Fibroblast of the conjunctiva (primary cell): ENCODE measurements at places on chromosomes 11 and 22.

DNA sequence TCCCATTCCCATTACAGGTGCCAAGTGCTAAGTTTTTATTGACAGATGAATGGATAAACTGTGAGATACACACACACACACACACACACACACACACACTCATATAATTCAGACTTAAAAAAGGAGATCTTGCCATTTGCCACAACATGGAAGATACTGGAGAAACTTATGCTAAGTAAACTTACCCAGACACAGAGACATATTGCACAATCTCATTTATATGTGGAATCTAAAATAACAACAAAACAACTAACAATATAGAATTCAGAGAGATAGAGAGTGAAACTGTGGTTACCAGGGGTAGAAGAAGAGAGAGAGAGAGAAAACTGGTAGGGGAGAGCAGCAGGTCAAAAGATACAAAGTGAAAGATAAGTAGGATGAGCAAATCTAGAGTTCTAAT is 1.4 kb downstream of the MS4A6E start:
- no peak for DNase-seq

- DNase-seq, result peak; percentile 36
Observed at GRCh38 chr22:50190182-50190940, 4.6 kb downstream of the TRABD start.

DNA sequence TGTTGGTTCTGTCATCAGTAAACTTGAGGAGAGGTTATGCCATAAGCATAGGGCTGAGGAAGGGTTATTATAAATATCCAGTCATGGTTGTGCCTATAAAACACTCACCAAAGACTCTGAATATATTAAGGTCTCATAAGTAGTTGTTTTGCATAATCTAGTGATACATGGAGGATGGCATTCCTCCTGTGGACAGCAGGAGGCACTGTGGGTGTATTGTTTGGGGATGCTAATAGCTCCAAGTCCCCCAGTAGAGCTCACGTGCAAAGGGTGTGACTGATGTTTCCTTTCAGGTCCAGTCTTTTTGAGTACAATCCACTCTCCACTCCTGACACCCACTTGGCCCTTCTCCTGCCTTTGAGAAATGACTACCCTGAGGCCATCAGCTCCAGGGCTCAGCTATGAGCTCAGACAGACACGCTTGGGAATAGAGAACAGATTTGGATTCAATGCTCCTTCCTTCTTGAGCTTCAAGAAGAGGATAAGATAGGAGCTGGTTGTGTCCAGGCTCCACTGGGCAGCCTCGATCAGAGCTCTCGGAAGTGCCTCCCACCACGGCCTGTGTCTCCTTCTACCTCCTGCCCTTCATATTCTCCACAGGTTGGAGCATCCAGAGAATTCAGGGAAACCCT is 85.2 kb upstream of the IGLL5 start:
- DNase-seq, result no peak

- no peak for DNase-seq
Observed at GRCh38 chr11:120223793-120224192, 13.0 kb downstream of the OAF start.

- no peak for DNase-seq
Observed at GRCh38 chr11:10623797-10624761, 55.6 kb upstream of the LYVE1 start.

GRCh38 chr22:49975543-49976389 is 15.2 kb downstream of the PIM3 start:
- no peak for DNase-seq

- no peak for DNase-seq
Observed at GRCh38 chr11:2510626-2511402, 66.0 kb downstream of the KCNQ1 start.

DNA sequence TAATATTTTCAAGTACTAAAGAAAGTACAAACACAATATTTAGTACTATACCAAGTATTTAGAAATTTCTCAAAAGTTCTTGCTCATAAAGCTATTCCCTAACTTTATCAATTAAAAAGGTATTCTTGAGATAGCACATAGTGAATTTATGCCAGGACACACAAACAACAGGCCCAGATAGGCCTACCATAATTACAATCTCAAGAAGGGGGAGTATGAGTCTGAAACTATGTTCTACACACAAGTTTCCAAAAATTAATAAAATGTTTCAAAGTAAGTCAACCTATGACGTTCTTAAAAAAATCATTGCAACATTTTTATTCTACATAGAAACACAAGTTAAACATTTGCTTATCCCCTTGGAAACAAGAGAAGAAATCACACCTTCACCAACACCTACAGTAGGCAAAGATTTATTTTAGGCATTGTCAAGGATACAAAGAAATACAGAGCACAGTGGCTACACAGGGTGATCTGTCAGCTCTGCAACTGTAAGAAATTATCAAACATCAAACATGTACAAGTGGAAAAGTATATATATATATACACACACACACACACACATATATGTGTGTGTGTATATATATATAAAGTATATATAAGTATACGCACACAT is 843.9 kb upstream of the CCDC90B start:
- DNase-seq, result no peak

DNA sequence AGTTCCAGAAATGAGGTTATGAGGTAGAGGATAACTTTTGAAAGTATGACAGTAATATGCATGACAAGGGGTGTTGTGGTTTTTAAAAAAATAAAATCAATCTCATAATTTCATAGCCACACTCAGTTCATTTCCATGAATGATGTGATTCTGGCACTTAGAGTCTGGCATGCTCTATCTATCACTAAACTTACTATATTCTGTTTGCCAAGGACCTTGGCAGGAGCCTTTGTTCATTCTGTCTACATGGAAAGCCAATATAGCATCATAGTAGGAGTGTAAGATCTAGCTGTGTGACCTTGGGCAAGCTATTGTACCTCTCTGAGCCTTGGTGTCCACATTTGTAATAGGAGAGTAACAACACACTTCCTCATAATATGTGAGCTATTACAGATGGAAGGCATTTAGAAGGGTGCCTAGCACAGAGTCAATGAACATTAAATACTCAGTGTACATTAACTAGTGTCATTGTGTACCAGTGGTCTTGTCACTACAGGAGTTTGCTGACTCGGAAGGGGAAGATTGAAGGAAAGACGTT is 507.6 kb downstream of the SOX6 start:
- no peak for DNase-seq

DNA sequence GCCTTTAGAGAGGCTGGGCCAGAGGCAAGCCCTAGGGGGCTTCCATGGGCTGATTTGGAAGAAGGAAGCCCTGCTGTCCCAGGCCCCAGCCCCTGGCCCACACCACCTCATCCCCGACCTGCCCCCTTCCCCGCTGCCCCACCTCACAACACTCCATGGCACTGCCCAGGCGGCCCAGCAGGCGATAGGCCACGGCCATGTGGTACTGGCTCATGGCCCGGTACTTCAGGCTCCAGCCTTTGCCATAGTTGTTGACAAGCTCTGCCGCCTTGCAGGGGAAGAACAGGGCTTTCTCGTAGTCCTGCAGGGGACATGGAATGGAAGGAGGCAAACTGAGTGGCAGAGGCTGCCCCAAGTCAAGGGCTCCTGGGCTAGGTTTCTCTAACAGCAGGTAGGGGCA is 6.4 kb downstream of the RAPSN start:
- no peak for DNase-seq

GRCh38 chr11:44863231-44863630 is 87.5 kb downstream of the TP53I11 start:
- DNase-seq, result no peak

- no peak for DNase-seq
Observed at GRCh38 chr11:74478877-74479731, 11.8 kb upstream of the KCNE3 start.

DNA sequence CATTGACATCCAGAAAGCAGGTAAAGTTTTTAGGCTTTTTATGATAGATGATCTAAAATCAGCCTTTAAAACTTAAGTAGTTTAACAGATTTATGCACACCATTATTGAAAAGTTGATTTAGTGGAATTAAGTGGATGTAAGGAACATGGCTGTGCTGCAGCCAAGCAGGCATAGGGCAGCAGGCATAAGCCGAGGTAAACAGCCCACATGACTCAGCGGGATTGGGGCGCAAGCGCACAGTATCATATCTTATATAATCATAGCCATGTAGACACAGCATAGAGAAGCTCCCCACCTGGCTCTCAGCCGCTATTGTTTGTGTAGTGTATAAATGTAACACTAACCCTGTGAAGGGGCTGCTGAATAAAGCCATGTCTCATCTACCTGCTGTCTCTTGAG is 157.5 kb downstream of the WNT11 start:
- no peak for DNase-seq

DNA sequence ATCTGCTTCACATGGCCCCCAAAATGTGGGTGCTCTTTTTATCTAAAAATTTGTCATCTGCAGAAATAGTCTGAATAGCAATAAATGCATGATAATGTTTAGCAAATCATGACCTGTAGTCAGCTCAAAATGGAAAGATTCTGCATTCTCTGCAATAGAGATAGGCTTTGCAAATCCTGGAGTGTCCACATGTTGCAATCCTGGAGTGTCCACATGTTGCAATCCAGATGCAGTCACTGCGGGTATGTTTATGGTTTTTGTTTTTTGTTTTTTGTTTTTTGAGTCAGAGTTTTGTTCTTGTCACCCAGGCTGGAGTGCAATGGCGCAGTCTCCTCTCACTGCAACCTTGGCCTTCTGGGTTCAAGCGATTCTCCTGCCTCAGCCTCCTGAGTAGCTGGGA is 20.2 kb upstream of the LRRC32 start:
- DNase-seq, result peak; percentile 30

- DNase-seq, result no peak
Observed at GRCh38 chr11:57214098-57214417, 23.0 kb downstream of the APLNR start.

GRCh38 chr11:35943713-35944502 is at the start of gene LDLRAD3:
Gene LDLRAD3, plus strand, starts transcription at chr11:35944062. Its CDS starts 37 bp downstream, at chr11:35944099.
- peak; percentile 83 for DNase-seq

GRCh38 chr22:37462983-37463382 is 23.2 kb downstream of the MFNG start:
- DNase-seq, result no peak

DNA sequence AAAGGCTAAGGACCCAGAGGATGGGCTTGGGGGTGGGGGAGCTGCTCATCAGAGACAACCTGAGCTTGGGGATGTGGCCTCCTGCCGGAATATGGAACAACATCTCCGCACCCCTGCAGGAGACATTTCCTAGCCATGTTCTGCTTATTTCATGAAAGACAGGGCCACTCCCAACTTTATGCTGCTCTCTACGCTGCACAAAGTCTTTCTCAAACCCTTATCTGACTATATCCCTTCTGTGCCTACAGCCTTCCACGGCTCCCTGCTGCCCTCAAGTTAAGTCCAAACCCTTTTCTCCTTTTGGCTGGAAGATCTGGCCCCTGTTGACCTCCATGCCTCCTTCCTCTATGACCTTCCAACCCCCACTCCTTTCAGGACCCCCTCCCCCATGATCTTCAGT is 562.0 kb downstream of the MN1 start:
- no peak for DNase-seq

DNA sequence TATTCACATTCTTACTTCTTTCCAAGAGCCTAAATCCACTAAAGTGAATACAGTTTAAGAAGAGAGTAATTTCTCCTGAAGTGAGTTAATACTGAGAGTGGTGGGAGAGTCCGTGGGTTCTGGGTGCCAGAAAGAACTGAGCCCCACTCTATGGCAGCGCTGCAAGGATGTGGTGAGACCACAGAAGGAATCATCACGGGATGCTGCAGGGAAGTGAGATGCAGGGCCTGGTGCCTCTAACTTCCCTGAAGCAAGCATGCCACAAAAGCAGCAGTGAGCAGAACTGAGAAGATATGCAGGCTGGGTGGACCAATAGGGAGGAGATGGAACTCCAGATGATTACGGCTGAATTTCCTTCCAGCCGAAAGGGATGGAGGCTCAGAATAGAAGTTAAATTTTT is 5.0 kb upstream of the MMP12 start:
- no peak for DNase-seq

DNA sequence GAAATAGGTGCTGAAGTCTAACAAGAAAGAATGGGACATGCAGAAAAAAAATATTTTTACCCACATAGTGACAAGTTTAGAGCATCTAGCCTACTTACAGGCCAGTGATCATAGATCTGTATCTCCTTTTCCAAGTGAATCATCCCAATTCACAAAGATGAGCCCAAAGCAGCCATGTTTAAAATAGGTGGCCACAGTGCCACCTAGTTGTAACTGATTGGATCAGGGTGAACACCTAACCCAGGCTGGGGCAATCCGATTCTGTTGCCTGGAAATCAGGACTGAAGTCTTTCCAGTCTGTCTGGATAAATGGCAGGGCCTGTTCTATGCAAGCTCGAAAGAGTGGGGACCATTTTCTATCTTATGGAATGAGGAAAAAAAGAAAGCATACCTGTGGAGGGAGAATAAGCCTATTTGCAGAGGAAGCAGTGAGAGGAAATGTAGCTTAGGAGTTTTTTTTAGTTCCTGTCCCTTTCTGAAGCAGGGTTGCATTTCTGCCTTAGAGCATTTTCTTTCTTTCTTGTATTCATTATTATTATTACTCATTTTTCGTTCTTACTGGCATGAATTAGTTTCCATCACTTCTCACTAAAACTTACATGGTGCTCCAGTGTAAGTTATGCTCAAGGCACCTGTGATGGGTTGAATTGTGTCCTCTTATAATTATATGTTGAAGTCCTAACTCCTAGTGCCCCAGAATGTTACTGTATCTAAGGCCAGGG is 113.2 kb upstream of the RAG2 start:
- no peak for DNase-seq

DNA sequence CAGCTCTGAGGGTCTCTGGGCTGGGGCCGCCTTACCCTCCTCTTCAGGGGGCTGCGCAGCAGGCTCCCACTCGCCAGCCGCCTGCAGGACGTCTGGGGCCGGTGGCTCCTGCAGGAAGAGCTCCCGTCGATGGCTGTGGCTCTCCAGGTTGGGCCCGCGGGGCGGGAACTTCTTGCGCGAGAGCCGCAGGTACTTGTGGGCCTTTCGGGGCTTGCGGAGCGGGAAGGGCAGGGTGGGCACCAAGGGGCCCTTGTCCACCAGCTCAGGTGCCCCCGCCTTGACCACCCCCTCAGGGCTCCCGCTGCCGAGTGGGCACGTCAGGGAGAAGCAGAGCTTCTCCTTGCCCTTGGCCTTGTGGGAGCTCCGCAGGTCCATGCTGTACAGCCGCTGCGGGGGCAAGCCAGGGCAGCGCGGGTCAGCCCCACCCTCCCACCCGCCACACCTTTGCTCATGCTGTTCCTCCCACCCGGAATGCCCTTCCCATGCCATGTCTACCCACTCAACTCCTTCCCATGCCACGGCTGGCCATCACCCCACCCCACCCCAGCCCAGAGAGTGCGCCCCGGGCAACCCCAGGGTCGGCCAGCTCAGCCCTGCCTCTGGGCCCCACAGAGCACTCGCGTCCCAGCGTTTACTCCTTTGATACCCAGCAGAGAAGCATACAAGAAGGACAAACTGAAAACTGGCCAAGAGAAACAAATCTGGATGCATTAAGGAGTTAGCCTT is 18.0 kb downstream of the CBX7 start:
- no peak for DNase-seq

GRCh38 chr11:21877151-21877550 is 315.7 kb upstream of the ANO5 start:
- no peak for DNase-seq

- no peak for DNase-seq
Observed at GRCh38 chr11:4164884-4165590, 70.4 kb downstream of the RRM1 start.
